Frontal cortex (tissue), 4 donors: ENCODE measurements at places on chromosomes 12 and 14. TPM values are rescaled to one million over a fixed set of nuclear protein-coding genes. Genes with fewer than 3 reads are reported as not detected.

GRCh38 chr12:71242511-71242910 is 84.7 kb upstream of the TSPAN8 start:
- no peak for DNase-seq

TCL1B gene
- total RNA-seq, result not detected

SLC5A8 gene
- 3.3 TPM for total RNA-seq

DNA sequence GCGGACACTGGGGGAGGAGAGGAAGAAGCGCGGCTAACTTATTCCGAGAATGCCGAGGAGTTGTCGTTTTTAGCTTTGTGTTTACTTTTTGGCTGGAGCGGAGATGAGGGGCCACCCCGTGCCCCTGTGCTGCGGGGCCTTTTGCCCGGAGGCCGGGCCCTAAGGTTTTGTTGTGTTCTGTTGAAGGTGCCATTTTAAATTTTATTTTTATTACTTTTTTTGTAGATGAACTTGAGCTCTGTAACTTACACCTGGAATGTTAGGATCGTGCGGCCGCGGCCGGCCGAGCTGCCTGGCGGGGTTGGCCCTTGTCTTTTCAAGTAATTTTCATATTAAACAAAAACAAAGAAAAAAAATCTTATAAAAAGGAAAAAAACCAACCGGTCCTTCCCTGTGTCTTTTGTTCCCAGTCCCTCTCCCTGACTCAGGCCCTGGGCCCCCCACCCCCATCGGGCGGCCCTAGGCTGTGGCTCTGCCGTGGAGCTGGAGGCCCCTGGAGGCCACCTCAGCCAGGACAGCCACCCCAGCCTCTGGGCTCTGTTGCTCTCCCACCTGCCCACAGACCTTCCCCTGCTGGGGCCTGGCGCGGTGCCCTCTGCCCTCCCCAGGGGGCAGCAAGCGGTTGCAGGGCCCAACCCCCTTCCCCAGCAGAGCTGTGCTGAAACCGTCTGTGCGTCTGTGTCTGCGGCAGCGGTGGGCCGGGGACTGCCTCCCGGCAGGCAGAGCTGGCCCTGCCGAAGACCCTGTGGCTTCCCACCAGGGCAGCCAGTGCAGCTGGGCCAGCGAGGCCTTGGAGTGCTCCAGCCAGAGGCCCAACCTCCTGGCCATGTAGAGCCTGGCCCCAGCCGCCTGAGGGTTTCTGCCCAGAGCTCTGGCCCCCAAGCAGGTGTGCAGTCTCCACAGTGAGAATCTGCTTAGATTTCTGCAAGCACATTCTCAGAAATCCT is 4.0 kb upstream of the CRIP2 start:
- DNase-seq, result no peak

- DNase-seq, result no peak
Observed at GRCh38 chr12:48977290-48978281, 536 bp upstream of the WNT1 start.

GRCh38 chr12:102990419-102990818 is 32.9 kb downstream of the ASCL1 start:
- DNase-seq, result no peak

FGF6 gene
- total RNA-seq, result not detected

GATC gene
- 28.9 TPM for total RNA-seq

GRCh38 chr14:104359301-104359968 is 220.1 kb upstream of the C14orf180 start:
- DNase-seq, result no peak

DNA sequence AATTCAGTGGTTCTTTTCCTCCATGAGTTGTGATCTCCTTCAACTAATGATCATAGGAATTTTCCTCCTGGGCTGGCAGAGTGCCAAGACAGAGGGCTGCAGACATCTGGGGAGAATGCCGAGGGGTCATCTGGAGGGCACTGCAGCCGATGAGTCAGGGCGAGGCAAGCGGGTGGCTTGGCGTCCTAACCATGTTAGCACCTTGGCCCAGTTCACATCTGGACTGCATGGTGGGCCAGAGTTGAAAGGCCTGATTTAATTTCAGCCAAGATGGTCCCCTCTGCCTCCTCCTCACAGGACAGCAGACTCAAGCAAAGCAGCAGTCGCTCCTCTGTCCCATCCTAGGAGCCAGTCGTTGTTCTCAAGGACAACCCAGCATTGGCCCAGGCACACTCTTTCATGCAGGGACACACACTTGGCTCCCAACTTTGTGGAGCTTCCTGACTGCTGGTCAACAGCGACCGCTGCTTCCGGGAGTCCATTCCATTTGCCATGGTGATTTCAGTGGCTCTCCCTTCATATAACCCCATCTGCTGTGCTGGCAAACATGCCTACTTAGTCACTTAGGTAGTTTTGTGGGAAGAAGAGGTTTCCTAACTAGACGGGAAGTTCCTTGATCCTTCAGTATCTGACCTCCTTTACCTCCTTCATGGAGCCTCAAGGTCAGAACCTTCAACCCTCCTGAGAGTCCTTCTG is 161.8 kb downstream of the TTC8 start:
- DNase-seq, result no peak

GRCh38 chr14:102164965-102165364 is 25.3 kb downstream of the WDR20 start:
- DNase-seq, result no peak

- no peak for DNase-seq
Observed at GRCh38 chr12:89468648-89469326, 55.8 kb downstream of the GALNT4 start.

DNA sequence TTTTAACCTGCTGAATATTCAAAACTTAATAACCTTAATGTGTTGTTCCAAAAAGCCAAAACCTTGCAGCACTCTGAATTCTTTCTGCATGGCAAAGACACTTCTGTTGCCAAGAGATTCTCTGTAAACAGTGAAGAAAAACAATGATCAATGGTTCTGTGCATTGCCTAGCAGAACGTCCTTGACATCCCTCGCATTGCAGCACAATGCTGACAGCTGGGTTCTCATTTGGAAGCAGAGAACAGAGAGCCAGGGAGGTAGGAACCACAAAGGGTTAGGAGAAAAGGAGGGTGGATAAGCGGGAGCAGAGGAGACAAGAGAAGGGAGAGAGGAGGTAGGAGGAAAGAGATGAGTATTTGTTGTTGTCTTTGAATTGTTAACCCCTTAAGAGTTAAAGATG is 501.1 kb downstream of the NAV3 start:
- no peak for DNase-seq

SIX6 gene
- total RNA-seq, result not detected

- no peak for DNase-seq
Observed at GRCh38 chr12:109779382-109779781, 53.8 kb downstream of the TRPV4 start.

GRCh38 chr14:60658909-60659585 is 9.8 kb upstream of the SIX1 start:
- DNase-seq, result no peak

- no peak for DNase-seq
Observed at GRCh38 chr12:100651694-100652093, 78.2 kb downstream of the GAS2L3 start.

DNA sequence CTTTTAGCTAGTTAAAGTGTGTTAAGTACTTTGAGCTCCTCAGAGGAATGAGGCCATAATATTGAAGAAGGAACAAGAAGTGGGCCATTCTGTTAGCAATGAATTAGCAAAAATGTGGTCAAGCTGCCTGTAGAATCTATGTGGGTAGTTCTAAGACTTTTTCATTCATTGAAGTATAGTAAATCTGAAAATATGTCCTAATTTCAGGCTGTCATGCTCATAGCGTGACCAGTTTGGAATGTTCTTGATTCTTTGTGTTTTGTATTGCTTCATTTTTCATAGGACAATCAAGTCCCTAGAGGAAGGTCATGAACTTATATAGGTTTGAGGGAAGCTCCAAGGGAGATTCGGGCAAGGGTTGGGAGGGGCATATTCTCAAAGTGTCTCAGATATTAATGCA is 11.4 kb downstream of the ATP23 start:
- no peak for DNase-seq
